ENCODE measurements at places on chromosomes 1 and 21.

- no peak for DNase-seq
Observed at GRCh38 chr1:188599313-188599712, 1770.6 kb downstream of the PLA2G4A start.

- DNase-seq: no peak
Observed at GRCh38 chr1:232877365-232878028, 72.3 kb downstream of the MAP10 start.

DNA sequence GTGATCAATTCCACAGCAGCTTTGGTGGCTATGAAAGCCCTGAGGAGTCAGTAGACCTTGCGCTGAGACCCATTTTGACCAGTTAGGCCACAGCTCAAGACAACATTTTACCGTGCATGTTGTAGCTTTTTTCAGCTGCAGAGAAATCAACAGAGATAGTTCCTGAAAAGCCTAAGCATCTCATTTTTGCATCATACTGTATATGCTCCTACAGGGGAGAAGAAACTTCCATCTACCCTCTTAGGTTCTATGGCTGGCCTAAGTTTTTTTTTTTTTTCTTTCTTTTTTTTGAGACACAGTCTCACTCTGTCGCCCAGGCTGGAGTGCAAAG lies 24.8 kb upstream of the EYA3 start:
- no peak for DNase-seq

GRCh38 chr1:19042675-19043578 lies 86.5 kb upstream of the IFFO2 start:
- DNase-seq: no peak

- no peak for DNase-seq
Observed at GRCh38 chr1:210489491-210489890, 160.8 kb downstream of the HHAT start.

DNA sequence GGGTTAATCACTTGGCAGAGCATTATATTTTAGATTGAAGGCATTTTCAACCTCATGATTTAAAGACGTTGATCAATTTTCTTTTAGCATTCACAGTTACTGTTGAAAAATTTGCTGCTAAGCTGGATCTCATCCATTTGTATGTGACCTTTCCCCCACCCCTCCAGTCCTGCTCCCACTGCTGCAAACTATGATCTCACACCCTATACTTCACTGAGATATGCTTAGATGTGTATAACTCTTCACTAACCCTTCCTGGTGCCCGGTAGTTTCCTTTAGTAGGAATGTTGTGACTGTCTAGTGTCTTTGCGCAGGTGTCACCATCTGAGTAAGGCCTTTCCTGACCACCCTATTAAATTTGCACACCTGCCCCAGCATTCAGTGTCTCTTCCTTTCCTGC lies 67.0 kb upstream of the C1orf21 start:
- DNase-seq: no peak

GRCh38 chr1:117244971-117245370 lies 34.2 kb upstream of the VTCN1 start:
- DNase-seq: no peak

GRCh38 chr1:219152751-219153150 lies 20.9 kb upstream of the LYPLAL1 start:
- no peak for DNase-seq

- DNase-seq: no peak
Observed at GRCh38 chr1:229621663-229622062, 4.3 kb downstream of the TAF5L start.

DNA sequence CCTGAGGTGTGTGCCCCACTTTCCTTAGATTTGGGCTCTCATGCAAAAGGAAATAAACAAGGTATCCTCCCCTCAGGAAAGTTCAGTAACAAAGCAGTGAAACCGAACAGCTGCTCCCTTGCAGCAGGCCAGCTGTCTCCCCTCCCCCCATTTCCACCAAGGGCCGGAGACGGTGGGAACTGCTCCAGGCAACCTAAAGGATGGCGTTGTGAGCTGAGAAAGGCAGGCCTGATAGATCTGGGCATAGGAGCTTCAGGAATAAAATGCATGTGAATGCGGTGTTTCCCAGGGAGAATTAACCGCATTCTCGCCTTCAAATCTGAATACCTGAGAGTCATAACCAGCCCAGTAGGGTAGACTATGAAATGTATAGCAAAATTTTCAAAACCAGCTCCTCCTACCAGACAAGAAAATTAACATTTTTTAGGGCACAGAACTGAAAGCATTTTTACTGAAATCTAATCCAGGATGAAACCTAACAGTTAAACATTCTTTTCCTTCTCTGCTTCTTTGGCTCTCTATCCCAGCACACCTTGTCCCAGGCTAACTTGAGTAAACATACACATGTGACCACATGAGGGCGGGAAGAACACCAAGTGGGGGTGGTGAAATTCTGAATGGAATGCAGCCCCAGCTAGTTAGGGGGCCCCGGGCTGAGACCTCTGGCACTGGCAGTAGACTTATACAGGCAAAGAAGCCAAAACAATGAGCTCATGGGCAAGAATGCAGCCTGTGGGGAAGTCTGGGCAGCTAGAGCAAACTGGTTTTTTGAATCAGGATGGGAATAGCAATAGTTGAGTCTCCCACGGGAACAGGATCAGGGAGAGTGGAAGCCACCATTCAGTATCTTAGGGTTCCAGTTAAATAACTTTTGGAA lies 11.5 kb downstream of the MCL1 start:
- no peak for DNase-seq

- DNase-seq: no peak
Observed at GRCh38 chr1:31523769-31524168, 52.5 kb upstream of the TINAGL1 start.

DNA sequence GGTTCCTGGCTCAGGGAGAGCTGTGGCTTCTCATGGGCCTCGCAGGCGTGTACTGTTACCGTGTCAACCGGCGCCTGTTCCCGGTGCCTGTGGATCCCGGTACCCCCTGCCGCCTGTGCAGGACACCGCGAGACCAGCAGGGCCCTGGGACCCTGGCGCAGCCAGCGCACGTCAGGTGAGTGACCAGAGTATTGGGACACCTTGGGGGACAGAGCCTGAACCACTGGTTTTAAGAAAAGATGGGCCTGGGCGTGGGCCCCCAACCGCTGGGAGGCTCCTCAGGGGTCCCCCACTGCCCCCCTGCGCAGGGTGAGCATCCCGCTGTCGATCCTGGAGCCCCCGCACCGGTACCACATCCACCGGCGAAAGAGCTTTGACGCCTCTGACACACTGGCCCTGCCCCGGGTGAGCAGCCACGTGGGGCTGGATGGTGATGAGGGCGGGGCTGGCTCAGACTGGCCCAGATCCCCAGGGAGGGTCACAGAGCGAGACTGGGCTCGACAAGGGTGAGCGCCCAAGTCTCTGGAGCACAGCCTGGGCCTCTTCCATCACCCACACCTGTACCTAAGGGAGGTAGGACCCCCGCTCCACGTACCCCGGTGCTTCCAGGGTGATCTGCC lies 10.5 kb downstream of the MIIP start:
- no peak for DNase-seq

DNA sequence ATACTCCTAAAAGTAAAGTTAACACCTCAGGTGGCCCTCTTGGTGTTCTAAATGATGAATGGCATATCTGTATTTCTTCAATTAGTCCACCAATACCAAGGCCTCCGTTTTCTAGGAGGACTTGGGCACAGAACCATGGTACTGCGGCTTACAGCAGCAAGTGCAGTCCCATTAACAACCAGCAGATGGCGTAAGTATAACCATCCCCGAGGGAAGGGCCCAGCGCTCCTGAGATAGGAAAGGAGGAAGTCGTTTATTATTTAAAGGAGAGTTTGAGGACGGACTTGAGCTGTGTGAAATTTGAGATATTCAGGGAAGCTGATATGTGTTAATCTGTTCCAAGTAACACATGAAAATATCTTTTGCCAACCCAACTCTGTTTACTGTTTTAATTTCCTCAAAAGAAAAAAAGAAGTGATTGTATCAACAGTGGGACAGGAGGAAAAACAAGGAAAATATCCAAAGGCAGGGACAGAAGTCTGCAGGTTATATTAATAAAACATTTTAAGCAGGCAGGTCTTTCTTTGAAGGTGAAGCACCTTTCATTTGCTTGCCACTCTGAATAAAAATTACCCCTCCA lies 37.7 kb upstream of the KCNJ15 start:
- no peak for DNase-seq

DNA sequence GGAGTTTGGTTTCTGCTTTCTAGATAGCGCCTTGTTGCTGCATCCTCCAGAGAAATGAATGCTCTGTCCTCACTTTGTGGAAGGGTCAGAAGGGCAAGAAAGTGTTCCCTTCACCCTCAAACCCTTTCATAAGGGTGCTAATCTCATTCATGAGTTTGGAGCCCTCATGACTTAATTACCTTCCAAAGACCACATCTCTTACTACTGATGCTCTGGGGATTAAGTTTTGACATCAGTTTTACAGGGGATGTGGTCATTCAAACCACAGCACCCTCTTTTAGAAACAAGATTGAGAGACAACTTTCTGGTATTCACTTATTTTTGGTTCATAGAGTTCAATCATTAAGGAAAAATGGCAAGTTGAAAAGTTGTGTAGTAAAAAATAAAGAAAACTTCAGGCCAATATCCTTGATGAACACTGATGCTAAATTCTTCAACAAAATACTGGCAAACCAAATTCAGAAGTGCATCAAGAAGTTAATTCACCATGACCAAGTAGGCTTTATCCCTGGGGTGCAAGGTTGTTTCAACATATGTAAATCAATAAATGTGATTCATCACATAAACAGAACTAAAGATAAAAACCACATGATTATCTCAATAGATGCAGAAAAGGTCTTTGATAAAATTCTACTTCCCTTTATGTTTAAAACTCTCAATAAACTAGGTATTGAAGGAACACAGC lies 442.1 kb downstream of the PTBP2 start:
- no peak for DNase-seq

- no peak for DNase-seq
Observed at GRCh38 chr1:36560621-36561360, 78.1 kb upstream of the CSF3R start.

DNA sequence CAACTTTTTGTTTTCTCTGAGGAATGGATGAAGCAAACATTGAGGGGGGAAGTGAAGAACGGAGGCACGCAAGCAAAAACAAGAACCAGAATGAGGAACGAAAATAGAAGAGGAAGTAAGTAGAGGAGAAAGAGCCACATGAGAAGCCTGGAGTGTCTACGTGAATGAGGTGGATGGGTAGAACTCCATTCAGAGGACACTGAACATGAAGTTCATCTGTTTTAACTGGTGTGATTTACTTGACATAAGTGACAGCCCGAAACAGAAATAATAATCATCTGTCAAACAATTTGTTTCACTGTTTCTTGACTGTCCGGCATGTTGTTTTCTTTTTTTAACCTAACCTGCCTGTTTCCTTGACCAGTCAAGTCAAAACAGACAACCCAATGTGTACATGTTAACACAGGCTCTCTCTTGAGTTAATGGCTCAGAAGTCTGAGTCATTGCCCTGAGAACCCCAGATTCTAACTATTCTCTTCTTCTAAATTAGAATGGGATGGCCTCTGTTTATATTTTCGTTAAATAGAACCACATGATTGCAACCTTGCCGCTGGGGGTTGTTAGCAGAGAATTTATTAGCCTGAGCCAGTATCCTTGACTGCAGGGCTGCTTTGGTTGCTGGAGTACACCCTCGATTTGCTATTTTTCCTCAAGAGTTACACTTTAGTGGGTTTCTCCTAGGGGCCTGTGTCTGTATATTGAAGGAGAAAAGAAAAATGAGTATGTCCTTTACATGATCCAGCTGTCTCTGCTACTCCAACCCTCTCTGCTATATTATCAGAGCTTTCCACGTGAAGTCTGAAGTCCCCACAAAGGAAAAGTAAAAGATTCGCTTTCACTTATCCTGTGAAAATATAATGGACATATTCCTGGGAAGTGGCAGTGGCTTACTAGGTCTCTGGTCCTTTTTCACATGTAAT lies 151.7 kb downstream of the ZC3H11B start:
- DNase-seq: no peak

- no peak for DNase-seq
Observed at GRCh38 chr1:198179556-198179981, 22.8 kb downstream of the NEK7 start.

- DNase-seq: no peak
Observed at GRCh38 chr1:33586795-33587194, 114.3 kb downstream of the ZSCAN20 start.

GRCh38 chr1:65388908-65389695 lies 31.4 kb upstream of the LEPR start:
- no peak for DNase-seq

DNA sequence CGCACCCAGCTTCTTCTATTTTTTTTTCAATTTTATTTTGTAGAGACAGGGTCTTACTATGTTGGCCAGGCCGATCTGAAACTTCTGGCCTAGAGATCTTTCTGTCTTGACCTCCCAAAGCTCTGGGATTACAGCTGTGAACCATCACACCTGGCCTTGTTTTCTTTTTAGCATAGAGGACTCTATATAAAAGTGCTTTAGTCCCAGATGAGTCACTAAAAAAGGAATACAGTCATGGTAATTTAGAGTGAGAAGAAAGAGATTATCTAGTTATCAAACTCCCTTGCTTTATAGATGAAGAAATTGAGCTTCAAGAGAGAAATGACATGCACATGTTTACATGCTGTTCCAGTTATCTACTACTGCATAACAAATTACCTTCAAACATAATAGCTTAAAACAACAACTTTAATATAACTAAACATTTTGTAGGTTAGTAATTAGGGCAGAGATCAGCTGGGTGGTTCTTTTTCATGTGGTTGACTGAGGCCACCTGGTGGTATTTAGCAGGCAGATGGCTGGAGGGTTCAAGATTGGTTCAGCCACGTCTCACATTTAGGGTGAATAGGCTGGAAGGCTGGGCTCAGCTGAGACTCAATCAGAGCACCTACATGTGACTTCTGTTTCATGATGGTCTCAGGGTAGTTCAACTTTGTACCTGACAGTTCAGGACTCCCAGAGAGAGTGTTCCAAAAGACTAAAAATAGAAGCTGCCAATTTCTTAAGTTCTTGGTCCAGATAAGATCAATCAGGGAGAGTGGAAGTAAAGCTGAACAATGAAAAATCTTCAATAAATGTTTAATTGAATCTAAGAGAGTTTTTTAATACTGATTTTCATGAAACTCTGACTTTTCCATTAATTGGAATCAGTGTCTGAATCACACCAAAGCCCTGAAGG lies 16.9 kb upstream of the MTF2 start:
- DNase-seq: no peak

- DNase-seq: no peak
Observed at GRCh38 chr1:109845658-109846057, 65.0 kb upstream of the CSF1 start.

DNA sequence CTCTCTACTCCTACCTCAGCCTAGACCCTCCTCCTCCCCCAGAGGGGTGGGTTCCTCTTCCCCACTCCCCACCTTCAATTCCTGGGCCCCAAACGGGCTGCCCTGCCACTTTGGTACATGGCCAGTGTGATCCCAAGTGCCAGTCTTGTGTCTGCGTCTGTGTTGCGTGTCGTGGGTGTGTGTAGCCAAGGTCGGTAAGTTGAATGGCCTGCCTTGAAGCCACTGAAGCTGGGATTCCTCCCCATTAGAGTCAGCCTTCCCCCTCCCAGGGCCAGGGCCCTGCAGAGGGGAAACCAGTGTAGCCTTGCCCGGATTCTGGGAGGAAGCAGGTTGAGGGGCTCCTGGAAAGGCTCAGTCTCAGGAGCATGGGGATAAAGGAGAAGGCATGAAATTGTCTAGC lies 21.6 kb upstream of the VPS13D start:
- no peak for DNase-seq
